DMS79 treated with DMSO at 0.1 percent for 48 hours (cell line): ENCODE measurements at places on chromosomes 7 and 10.
A peak's percentile ranks its signal among the peaks of the same experiment; 100 is the strongest.

GRCh38 chr10:17785276-17785930 lies 23.7 kb upstream of the MRC1 start:
- no peak for DNase-seq

GRCh38 chr10:113846036-113846435 lies 7.8 kb downstream of the DCLRE1A start:
- DNase-seq: no peak

- no peak for DNase-seq
Measured at GRCh38 chr10:130224228-130224627, 88.0 kb downstream of the GLRX3 start.

GRCh38 chr10:98265403-98266378 lies 2.3 kb downstream of the LOXL4 start:
- no peak for DNase-seq

DNA sequence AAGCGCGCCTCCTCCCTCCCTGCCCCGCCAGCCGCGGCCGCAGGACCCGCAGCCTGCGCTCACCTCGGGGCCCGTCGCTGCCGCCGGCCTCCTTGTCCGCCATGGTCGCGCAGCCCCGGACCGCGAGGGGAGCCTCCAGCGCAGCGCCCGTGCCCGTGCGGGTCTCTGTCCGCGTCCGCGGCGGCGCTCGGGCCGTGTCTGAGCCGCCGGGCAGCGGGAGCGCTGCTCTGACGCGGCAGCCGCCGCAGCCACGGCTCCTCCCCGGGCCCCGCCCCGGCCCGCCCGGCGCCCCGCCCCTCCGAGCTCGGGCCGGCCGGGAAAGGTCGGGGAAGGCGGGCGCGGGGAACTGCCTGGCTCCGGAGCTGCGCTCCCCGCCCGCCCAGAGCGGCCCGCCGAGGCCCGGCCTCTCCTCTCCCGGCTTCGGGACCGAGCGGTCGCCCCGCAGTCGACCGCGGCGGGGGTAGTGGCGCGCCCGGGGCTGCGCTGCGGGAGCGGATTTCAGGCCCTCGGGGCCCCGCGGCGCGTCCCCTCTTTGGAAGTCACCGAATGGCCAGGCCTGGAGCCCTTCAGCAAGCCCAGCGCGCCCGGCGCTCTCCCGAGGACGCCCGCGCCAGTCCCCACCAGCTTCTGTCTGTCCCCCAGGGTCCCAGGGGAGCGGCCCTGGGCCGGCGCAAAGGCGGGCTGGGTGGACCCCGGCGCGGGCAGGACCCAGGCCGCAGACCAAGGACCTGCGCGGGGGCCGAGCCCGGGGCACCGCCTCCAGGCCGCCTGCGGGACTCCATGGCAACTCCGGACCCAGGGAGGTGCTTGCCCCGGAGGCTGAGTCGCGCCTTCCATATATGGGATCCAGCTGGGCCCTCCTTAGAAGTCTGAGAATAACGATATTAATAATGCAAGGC lies at the start of gene HSPA12A:
HSPA12A (minus strand) TSS at position 200 of the 899 bp plus-strand sequence; CDS start at position 103, 97 bp downstream.
- DNase-seq: peak; percentile 12

DNA sequence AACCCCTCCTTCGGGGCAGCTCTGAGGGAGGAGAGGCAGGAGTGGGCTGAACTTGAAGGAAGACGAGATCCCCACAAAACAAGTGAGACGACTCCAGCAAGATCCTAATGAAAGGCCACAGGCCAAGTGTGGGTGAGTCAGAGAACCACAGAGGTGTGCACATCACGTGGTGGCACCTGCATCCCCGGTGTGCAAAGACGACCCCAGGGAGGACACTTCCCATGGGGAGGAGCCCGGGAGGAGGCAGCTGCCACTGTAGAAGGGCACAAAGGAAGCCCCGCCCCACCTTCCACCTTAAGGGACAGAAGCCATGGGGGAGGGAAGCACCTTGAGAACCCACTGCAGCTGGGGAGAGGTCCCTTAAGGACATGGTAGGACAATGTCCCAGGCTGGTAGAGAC lies 45.7 kb downstream of the ESYT2 start:
- no peak for DNase-seq

DNA sequence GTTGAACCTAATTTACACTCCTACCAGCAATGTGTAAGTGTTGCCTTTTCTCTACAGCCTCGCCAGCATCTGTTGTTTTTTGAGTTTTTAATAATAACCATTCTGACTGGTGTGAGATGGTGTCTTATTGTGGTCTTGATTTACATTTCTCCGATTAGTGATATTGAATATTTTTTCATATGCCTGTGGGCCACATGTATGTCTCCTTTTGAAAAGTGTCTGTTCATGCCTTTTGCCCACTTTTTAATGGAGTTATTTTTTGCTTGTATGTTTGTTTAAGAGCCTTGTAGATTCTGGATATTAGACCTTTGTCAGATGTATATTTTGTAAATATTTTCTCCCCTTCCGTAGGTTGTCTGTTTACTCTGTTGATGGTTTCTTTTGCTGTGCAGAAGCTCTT lies 195.3 kb downstream of the DNAJB6 start:
- DNase-seq: no peak

DNA sequence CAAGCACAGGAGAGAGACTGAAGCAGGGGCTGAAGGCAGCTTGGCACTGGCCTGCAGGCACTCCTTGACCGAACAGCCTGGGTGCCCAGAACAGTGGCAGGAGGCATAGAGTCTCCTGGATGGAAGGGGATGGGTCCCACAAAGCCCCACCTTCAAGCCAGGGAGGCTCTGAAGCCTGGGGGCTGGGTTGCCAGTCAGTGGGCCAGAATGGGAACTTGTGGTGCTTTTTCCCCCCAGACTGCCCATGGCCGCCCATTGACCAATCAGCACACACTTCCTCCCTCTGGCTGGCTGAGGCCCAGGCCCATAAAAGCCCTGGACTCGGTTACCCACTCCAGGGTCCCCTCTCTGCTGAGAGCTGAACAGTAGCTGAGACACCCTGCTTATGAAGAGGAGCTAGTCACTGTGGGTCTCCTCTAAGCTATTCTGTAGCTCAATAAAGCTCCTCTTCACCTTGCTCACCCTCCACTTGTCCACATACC lies 109.6 kb downstream of the ELAPOR2 start:
- no peak for DNase-seq

DNA sequence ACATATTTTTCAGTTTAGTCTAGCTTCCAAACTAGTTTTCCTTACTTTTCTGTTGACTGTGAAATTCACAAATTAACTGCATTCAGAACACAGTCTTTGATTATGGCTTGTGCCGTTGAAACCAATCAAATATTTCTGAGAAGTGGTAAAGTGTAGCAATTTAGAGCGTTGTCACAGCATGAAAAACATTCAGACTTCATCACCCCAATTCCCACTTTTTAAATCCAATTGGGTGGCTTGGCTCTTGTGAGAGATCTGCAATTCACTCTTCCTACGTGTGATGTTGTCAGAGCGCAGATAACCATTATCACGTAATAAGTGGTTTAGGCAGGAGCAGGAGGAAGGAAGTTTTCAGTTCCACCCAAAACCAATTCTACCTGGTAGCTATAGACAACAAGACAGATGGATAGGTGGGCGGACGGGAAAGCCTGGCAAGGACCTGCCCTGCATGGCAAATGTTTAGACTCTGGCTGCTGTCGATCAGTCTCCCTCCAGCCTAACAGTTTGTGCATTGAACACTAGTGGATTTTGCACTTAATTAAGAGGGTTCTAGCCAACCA lies 8.9 kb downstream of the COBL start:
- no peak for DNase-seq

- DNase-seq: no peak
Measured at GRCh38 chr10:26797340-26797739, 63.4 kb downstream of the ABI1 start.

DNA sequence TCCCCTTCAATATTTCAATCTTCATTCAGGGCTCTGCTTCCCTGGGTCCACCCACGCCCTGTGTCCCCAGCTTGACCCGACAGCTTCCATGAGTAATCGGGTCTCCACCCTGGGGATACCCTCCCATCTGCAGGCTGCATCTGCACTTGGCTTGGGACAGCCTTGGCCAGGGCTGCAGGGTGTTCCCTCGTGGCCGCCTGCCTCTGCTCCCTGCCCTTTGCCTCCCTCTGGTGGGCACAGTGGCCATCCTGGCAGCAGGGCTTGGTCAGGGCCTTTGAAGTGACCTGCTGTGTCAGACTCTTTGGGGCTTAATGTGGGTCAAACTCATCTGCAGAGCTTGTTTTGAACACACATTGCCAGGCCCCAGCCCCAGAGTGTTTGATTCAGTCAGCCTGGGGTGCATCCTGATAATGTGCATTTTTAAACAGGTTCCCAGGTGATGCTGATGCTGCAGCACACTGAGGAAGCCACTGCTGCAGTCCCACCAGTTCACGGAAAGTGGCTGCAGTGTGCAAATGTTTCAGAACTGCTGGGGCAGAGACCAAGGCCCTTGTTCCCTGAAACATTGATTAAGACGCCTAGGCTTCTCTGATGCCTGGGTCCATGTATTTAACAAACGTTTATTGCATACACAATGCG lies 80.7 kb upstream of the SEC61G start:
- no peak for DNase-seq

- DNase-seq: no peak
Measured at GRCh38 chr10:112535531-112535951, 88.5 kb downstream of the VTI1A start.

- no peak for DNase-seq
Measured at GRCh38 chr10:87916515-87916914, 53.1 kb downstream of the PTEN start.

GRCh38 chr10:124824507-124824906 lies 22.9 kb downstream of the ABRAXAS2 start:
- DNase-seq: no peak

DNA sequence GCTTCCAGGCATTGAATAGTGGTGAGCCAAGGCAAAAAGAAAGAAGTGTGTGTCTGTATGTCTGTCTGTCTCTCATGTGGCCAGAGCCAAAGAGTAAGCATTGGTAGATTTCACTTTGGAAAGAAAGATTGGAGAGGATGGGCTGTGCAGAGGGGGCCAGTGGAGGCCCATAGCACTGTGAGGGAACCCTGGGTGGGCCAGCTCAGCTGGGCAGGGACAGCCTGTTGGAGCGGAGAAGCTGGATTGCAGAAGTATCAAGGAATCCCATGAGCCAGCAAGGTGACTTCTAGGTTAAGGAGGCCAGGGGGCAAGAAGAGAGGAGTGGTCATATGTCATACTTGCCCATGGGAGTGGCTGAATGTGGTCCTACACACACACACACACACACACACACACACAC lies 1.5 kb upstream of the GRID1 start:
- DNase-seq: no peak

- DNase-seq: no peak
Measured at GRCh38 chr7:99597762-99598501, at the start of gene TMEM225B. Gene TMEM225B, plus strand, starts transcription at chr7:99598267. Its CDS starts 6,122 bp downstream, at chr7:99604389.

DNA sequence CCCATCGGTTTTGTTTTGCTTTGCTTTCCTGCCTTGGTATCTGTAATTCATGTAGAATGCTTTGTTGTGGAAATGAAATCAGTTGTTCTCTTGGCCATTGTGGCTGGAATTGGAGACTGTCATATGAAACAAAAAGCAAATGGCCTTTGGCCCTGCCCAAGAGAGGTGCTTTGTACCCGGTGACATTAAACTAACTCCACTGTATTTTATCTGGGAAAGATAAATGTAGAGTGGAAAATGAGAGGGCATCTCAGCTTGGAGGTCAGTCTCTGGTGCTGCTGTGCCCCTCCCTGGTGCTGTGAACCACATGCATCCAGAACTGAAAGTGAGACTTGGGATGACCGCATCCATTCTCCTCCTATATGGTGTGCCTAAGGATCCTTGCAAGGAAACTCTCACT lies 75.4 kb downstream of the CDK1 start:
- no peak for DNase-seq

GRCh38 chr7:106423111-106423510 lies 138.3 kb upstream of the NAMPT start:
- DNase-seq: no peak

DNA sequence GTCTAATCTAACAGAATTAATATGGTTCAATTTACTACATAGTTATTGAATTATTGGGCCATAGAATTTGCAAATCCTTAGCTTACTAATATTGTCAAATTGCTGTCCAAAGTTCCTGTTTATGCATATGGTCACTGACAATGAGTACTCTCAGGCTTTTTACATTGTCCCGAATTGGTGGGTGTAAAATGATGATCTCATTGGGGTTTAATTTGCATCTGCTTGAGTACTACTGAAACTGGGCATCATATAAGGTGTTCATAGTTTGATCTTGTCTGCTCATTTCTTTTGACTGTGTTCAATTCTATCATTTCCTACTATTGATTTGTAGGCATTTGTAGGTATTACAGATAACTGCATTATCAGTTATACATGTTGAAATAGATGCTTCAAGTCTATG lies 12.7 kb downstream of the ABCA13 start:
- DNase-seq: no peak

- DNase-seq: no peak
Measured at GRCh38 chr10:23419655-23420329, 19.1 kb upstream of the OTUD1 start.

DNA sequence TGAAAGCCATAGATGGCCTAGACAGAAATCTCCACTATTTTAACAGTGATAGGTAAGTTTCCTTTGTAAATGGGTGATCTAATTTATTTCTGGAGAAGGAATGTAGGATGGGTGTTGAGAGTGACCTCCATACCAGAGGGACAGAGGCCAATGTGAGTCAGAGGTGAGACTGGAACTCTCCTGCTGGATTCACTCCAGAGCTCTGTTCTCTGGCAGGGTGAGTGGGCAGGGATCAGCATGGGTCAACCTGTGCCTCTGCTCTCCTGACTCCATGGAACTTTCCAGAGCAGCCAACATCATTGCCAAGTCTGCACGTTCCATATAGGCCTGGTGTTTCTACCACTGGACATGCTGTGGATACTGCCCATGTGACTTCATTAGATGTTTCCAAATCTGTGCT lies 11.4 kb downstream of the AKR1C3 start:
- no peak for DNase-seq

DNA sequence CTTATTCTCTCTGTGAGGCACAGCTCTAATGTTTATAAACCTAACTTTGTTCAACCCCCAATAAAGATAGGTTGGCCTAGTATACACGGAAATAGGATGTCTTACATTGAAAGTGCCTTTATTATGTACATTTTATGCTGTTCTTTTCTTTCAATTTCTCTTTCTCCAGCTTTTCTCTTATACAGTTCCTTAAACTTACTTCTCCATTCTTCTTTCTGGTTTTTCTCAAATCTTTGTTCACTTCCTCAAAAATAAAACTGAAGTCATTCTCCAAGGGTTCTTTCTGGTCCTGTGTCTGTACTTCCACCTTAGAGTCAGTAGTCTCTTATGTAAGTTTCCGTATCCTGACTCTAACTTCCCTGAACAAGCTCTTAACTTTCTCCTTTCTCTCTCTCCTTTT lies 29.2 kb upstream of the NAMPT start:
- DNase-seq: no peak

GRCh38 chr10:102579328-102579727 lies 65.0 kb upstream of the TRIM8 start:
- no peak for DNase-seq
